Fibroblast of skin of left biceps (primary cell): ENCODE measurements at places on chromosomes 11 and 22.

DNA sequence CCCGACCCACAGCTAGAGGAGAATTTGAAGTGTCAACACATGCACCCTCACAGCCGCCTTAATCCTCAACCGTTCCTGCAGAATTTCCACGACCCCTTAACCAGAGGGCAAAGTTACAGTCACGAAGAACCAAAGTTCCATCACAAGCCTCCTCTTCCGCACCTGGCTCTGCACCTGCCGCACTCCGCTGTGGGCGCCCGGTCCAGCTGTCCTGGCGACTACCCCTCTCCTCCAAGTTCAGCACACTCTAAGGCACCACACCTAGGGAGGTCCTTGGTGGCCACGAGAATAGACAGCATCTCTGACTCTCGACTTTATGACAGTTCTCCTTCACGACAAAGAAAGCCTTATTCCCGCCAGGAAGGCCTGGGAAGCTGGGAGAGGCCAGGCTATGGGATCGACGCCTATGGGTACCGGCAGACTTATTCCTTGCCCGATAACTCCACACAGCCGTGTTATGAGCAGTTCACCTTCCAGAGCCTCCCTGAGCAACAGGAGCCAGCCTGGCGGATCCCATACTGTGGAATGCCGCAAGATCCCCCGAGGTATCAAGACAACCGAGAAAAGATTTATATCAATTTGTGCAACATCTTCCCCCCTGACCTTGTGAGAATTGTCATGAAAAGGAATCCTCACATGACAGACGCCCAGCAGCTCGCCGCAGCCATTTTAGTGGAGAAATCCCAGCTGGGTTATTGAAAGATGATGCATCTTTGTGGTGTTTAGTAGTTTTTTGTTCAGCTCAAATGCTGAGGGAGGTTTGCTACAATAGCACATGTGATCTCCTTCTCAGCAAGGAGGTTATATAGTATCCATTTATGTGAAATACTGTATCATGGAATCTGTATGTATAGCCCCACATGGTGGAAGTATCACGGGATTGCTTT, 72.1 kb downstream of the ZC3H12C start:
- DNase-seq = no peak

DNA sequence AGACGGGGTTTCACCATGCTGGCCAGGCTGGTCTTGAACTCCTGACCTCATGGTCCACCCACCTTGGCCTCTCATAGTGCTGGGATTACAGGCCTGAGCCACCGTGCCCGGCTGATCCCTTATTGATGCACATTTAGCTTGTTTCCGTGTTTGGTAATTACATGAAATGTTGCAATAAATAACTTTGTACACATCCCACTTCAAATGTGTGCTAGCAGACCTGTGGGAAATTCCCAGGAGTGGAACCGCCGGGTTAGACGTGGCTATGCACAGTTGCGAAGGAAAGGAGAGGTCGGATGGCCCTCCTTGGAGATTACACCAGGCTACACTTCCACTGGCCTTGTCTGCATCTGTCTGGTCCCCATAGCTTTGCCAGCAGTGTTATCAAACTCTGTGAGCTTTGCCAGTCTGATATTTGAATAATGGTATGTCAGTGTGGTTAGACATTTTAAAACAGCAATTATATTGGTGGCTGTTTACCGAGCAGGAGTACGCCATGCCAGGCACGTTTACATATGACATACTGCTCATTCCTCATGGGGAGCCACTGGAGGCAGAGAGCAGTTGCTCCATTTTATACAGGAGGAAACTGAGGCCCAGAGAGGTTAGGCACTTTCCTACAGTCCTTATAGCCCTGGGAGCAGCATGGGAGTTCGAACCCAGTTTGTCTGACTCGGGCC, 27.2 kb upstream of the SYT7 start:
- DNase-seq = no peak

- DNase-seq = no peak
These were observed 23.2 kb downstream of the P2RY2 start for GRCh38 chr11:73241300-73241699.

DNA sequence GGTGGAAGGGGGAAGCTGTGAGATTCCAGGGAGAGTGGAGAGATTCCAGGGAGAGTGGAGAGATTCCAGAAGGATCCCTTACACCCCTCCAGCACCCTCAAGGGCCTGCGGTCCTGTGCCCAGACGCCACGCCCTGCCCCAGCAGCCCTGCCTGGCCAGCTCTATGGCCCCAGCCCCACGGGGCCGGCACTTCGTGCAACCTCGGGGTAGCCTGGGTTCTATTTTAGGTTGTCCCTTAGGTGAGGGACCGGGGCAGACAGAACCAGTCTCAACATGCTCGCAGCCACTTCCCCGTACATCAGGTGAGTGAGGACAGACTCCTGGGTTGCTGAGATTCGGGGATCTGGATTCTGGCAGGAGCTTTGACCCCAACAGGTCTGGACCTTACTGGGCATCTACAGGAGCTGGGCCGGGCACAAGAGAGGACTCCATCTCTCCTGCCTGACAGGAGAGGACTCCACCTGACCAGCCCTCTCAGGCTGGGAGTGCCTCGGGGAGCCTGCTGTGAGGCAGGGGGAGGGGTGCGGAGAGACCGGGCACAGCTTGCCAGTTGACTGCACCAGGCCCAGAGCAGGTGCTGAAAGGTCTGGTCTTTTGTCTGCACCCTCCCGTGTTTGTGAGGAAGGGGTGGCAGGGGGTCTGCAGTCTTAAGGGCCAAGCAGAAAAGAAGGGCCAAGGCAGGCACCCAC, 8.5 kb upstream of the ADORA2A start:
- DNase-seq = no peak

GRCh38 chr11:121188776-121189175, 87.7 kb downstream of the TECTA start:
- no peak for DNase-seq

- DNase-seq = no peak
These were observed 13.0 kb upstream of the CDC42EP2 start for GRCh38 chr11:65301491-65302329.

DNA sequence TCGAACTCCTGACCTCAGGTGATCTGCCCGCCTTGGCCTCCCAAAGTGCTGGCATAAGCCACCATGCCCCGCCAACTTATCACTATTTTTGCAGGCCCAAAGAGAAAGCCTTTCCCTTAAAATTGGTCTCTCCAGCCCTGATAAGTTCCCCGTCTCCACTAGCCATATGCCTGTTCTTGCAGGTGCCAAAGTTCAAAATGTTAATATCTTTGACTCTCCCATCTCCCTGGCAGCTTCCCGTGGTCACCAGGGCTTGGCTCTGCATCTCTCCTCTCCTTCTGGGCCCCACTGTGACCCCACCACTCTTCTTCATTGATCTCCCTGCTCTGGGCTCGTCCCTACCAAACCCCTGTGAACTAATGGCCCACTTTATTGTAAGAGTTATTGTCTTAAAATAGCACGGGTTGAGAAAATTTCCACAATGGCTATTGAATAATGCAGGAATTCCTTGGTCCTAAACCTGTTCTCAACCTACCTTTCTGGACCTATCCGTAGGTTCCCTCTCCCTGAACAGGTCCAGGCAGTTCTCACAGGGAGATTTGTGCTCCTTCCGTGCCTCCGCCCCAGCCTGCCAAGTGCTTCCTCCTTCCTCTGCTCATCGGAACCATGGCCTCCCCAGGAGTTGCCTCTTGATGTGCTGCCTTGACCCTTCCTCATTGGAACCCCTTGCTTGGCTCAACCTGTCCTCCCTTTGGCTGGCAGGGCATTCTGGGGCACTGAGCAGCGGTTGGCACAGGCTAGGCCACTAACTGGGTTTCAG, 147.5 kb downstream of the DSCAML1 start:
- no peak for DNase-seq

- DNase-seq = no peak
These were observed 5.3 kb upstream of the CDC42BPG start for GRCh38 chr11:64849598-64850356.

GRCh38 chr11:93017821-93018690, 48.6 kb downstream of the MTNR1B start:
- no peak for DNase-seq

DNA sequence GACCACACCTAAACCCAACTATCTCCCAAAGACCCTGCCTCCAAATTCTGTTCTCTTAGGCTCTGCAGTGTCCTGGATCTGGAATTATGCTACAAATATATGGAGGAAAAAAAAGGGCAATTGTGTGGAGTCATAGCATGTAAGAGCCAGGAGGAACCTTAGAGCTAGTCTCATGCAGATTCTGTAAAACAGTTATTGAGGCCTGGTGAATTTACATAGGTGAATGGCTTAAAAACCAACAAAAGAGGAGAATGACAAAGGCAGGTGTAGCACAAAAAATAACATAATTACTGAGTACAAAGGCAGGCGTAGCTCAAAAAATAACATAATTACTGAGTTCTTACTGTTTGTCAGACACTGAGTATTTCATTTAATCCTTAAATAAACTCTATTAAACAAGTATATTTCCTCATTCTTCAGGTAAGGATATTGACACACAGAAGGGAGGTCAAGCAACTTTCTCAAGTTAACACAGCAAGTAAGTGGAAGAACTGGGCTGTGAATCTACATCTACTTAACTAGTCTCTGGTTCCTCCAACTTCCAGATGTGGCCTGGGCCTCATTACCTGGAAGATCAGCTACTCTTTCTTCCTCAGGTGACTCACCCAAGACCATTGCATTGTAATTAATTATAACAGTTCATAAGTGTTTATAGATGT, 938.9 kb upstream of the TENM4 start:
- no peak for DNase-seq

GRCh38 chr11:14393889-14394288, 34.9 kb upstream of the RRAS2 start:
- no peak for DNase-seq

GRCh38 chr11:10400856-10401255, 54.2 kb upstream of the AMPD3 start:
- no peak for DNase-seq

DNA sequence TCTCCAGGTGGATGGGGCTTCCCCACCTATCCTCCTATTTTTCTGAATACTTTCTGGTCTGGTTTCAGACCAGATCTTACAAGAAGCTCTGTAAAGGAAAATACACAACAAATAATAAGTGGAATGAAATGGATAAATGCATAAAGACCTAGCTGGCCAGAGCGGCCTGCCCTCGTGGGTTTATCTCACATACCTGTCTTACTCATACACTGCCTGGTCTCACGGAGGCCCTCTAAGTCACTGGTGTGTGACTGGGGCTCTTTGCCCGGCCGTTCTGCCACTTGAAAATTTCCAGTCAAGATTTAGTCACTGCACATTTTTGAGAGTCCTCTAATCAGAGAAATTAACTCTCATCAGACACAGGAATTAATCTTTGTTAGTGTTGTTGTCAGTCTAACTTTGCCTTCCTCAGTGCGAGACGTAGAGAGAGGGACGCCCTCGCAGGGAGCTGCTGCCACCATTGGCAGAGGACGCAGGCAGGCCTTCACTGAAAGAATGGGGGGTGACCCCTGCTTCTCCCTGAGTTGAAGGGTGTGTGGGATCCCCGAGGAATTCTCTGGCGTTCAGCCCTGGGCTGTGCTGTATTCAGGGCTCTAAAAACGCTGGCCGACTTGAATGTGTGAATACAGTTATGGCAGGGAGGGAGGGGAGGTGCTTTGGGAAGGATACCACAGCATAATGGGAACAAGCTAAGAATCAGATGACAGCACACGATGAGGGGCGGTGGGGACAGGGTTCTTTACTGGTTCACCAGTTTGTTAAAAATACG, 46.3 kb upstream of the CADM1 start:
- DNase-seq = no peak

DNA sequence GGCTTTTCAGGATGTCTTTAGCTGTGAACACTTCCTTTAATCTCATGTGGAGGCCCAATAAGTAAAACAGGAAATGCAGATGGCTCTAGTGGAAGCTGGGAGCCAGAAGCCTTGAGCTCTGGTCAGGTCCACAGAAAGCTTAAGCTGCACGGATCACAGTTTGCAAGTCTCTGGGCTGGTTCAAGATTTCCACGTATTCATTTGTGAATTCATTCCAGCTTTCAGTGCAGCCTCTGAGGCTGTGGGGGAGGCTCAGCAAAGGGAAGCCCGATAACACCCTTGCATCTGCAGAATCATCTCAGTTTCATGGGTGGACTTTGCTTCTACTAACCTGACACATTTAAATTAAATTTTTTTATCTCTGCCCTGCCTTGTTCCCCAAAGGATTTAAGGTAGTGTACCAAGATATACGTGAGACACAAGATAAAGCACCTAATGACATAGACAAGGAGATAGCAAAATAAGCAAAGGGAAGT, 65.6 kb downstream of the ISX start:
- no peak for DNase-seq

DNA sequence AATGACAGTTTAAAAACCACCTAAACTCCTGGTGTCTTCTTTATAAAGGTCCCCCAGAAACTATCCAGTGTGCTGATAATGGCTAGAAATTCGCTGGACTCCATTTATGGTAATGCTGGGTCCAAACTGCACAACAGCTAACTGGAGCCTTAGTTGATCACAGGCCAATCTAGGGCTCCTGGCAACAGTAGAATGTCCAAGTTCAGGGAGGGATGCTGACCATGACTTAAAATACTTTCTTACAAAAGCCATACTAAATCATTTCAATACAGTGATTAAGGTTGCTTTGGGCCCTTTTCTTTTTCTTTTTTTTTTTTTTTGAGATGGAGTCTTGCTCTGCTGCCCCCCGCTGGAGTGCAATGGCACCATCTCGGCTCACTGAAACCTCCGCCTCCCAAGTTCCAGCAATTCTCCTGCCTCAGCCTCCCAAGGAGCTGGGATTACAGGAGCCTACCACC, 14.5 kb upstream of the GAB2 start:
- no peak for DNase-seq

DNA sequence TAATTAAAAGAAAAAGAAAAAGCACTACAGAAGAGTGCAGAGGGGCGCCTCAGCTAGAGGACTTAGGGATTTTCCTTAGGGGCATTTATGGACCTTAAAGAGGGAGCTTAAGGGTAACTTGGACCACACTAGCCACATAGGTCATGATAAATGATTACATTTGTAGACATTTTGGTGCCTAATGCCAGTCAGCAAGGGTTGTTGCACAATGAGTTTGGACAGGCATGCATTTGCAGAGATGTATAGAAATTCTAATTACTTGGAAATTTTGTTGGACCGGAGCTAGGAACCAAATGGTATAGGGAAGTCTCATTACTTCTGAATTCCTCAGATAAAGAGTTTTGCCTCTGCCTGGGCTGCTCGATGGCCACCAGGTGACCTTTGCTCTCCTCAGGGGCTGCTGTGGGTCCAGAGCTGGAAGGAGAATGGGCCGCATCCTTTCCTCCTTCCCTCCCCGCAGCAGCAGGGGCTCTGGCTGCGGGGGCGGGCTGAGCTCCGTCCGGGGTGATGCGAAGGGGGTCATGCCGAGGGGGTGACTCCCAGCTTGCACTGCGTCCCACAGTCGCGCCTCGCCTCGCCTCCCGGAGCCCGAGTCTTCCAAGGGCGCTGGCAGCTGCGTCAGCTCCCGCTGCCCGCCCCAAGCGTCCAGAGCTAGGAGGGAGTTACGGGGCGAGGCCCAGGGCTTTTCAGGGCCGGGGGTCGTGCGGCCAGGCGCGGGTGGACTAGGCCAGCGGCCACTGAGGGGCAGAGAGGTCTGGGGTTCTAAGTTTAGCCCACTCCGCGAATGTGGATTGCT, 20.3 kb upstream of the MALAT1 start:
- no peak for DNase-seq

GRCh38 chr11:80451105-80451504, 1010.3 kb upstream of the TENM4 start:
- DNase-seq = no peak
